Cortex of kidney (tissue), 1 donor: ENCODE measurements at places on chromosomes 5 and 9.

DNA sequence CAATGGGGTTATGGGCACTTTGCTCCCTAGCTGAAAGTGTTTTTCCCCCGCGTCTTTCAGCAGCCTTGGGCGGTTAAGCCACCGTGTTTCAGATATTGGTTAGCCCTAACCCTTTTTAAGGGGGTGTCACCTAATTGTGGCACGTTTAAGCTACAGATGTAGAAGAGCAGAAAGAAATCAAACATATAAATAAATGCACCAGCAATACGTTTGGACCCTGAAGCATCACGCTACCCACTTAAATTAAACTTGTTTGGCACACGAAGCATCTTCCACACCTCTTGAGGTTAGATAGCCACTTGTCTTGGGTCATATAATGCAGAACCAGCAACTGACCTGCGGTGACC is 768 bp downstream of the YTHDC2 start:
- no peak for DNase-seq

GRCh38 chr5:36928947-36929346 is 52.4 kb downstream of the NIPBL start:
- no peak for DNase-seq

GRCh38 chr5:95832664-95833063 is 10.1 kb upstream of the GLRX start:
- no peak for DNase-seq

DNA sequence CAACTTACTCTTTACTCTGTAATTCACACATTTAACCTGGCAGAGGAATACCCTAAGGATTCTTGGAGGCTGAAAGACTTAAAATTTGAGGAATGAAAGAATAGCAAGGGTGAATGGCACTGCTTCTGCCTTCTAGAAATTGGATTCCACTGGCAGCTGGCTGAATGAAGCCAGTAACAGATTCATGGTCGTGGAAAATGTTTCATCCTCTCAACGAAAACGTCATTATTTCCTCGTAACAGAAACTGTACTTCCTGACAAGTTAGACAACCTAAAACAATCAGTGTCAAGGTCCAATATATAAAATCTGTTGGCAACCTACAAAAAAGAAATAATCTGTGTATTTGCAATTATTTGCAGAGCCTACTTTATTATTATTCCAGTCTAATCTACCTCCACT is 39.7 kb downstream of the BNC2 start:
- DNase-seq = no peak

- DNase-seq = no peak
These were observed 71.7 kb upstream of the SNX2 start for GRCh38 chr5:122703203-122703602.

GRCh38 chr9:123169926-123170325 is 98.5 kb downstream of the STRBP start:
- no peak for DNase-seq

DNA sequence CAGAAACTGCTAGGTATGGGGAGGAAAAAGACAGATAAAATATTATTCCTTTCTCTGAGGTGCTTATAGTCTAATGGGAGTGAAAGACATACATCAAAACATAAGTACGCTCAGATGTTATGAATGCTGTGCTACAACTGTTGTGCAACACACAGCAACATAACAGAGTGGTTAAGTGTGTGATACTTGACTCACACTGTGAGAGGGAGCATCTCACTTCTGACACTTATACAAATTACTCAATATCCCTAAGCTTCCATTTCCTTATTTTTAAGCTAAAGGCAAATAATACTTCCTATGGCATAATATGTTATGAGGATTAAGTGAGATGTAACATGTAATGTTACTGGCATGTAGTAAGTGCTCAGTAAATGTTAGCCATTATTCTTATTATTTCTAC is 110.6 kb upstream of the FER start:
- DNase-seq = no peak
